ENCODE measurements at places on chromosomes 5 and 9. TPM values are rescaled to one million over a fixed set of nuclear protein-coding genes. Genes with fewer than 3 reads are reported as not detected.

DNA sequence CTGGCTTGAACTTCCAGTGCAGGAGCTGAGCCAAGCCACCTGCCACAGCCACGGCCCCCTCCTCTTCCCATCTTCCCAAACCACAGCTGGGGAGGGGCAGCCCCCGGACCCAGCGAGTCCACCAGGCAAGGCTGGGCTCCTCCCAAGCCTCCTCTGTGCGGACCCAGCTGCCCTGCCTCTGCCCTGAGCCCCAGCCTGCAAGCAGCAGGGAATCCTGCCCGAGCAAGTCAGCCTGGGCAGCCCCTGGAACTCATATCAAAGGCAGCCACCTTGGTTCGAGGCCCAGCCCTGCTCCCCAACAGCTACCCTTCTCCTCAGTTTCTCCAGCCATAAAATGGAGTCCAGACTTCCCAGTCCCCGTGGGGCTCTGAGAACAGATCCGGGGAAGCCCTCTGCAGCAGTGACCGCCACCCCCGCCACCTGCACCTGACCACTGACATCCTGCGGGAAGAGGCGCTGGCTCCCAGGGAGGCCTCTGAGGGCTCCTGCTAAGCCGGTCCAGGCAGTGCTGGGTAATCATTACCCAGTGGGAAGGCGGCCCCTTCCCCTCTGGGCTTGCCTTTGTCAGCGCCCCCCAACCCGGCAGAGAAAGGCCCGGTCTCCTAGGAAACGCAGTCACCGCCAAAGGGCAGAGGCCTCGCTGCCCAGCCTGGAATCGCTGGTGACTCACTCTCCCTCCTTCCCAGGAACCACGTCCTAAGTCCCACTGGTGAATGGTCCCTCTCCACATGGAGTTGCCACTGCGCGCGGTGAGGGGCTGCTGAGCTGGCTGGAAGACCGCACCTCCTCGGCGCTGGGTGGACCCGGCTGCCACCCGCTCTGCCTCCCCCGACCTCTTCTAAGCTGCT, 1.5 kb downstream of the VAV2 start:
- no peak for DNase-seq
- peak overlapping the region; percentile 21 for H3K4me3 ChIP-seq
- H3K27me3 ChIP-seq: peaks cover 11% of the 10 kb centered on the region
- H3K4me1 ChIP-seq: peaks cover 33% of the 10 kb centered on the region
- H3K36me3 ChIP-seq: no peaks in the 10 kb centered on the region

GRCh38 chr5:120260651-120261050, 203.4 kb upstream of the PRR16 start:
- no peaks in the 10 kb centered on the region for H3K4me1 ChIP-seq
- H3K36me3 ChIP-seq: no peaks in the 10 kb centered on the region
- no peak overlapping the region for H3K4me3 ChIP-seq
- no peak for DNase-seq

DNA sequence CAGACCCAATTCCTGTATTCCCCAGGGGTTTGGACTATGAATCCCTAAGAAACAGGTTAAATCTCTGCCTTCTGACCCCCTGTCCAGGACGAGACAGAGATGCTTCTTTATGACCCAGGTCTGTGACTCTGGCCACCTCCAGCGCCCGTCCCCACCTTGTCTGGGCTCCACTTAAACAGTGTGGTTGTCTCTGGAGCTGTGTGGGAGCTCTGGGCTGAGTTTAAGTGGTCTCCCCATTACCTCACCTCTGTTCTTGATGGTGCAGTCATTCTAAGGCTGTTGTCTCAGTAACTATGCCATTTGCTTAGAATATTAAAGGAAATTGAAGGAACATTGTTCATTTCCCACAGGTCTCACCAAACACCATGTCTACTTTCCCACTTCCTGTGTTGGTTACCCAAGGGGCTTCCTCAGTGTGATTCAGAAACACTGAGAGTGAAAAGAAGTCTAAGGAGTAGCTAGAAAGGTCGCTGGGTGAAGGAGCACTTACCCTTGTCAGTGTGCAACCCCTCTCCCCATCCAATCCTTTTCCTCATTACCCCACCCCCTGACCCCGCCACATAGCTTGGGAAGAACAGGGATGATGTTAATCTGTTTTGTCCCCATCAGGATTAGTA, 127.8 kb upstream of the CKMT2 start:
- peaks cover 9% of the 10 kb centered on the region for H3K4me1 ChIP-seq
- no peak overlapping the region for H3K4me3 ChIP-seq
- no peak overlapping the region for H3K27ac ChIP-seq
- no peaks in the 10 kb centered on the region for H3K27me3 ChIP-seq
- H3K36me3 ChIP-seq: no peaks in the 10 kb centered on the region

The GALNT12 gene
- 9.4 TPM for total RNA-seq

The GADD45G gene
- total RNA-seq: 2.6 TPM

GRCh38 chr5:376799-377325, 55.3 kb downstream of the AHRR start:
- no peak overlapping the region for H3K4me3 ChIP-seq
- peaks cover 6% of the 10 kb centered on the region for H3K4me1 ChIP-seq
- no peaks in the 10 kb centered on the region for H3K36me3 ChIP-seq
- peak; percentile 8 for DNase-seq
- H3K27ac ChIP-seq: no peak overlapping the region

GRCh38 chr9:30622561-30622960, 1761.9 kb upstream of the ACO1 start:
- no peaks in the 10 kb centered on the region for H3K36me3 ChIP-seq
- DNase-seq: no peak
- H3K27me3 ChIP-seq: no peaks in the 10 kb centered on the region
- H3K4me1 ChIP-seq: no peaks in the 10 kb centered on the region

DNA sequence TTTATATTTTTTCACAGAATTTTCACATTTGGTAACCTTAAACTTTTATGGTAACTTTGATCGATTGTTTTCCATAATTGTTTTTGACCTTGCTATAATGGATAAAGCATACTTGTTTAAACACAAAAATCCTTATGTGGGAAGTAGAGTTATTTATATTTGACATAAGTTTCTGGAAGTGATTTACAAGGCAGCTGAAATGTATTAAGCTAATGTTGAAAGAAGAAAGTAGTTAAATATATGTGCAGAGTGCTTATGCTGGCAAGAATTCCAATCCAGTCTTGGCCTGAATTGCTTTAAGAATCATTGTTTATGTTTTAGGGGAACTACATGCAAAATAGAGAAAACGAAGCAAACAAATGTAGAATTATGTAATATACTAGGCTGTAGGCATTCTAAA, 763.6 kb downstream of the TAF11L14 start:
- H3K27ac ChIP-seq: no peak overlapping the region
- no peaks in the 10 kb centered on the region for H3K36me3 ChIP-seq
- no peaks in the 10 kb centered on the region for H3K4me1 ChIP-seq
- H3K4me3 ChIP-seq: no peak overlapping the region

DNA sequence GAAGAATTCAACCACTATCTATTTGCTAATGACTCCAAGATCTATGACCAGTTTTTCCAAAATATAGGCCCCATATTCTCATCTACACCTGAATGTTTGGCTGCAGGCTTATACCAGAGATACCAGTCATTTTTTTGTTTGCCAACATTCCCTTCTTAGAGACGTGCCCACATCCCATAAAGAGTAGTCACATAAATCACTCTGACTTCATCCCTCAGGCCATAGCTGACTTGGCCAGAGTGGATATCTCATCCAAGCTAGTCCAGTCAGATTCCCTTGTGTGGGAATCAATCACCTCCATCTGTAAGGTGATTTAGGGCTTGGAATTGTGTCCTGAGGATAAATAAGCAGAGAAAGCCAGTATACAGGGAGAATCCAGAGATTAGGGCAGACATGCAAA, 124.3 kb upstream of the SLC24A2 start:
- H3K4me3 ChIP-seq: no peak overlapping the region
- no peaks in the 10 kb centered on the region for H3K36me3 ChIP-seq
- H3K27ac ChIP-seq: no peak overlapping the region
- H3K4me1 ChIP-seq: no peaks in the 10 kb centered on the region
- H3K27me3 ChIP-seq: no peaks in the 10 kb centered on the region

DNA sequence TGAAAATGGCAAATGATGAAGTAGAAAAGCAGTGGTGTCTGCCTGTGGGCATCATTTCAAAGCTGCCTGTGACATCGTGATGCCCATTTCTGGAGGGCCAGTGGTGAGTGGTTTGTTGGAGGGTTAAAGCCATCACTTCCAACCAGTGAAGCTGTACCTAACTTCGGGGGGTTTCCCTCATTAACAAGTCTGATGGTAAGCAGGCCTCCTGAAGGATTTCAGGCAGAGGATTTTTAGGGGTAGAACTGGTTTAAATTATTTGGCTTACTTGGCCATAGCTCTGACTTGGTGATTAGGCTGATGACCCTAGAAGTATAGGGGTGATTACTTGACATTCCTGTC, 10.7 kb downstream of the TNFAIP8 start:
- no peaks in the 10 kb centered on the region for H3K36me3 ChIP-seq
- H3K27me3 ChIP-seq: no peaks in the 10 kb centered on the region
- peak overlapping the region; percentile 40 for H3K27ac ChIP-seq
- H3K4me3 ChIP-seq: no peak overlapping the region

DNA sequence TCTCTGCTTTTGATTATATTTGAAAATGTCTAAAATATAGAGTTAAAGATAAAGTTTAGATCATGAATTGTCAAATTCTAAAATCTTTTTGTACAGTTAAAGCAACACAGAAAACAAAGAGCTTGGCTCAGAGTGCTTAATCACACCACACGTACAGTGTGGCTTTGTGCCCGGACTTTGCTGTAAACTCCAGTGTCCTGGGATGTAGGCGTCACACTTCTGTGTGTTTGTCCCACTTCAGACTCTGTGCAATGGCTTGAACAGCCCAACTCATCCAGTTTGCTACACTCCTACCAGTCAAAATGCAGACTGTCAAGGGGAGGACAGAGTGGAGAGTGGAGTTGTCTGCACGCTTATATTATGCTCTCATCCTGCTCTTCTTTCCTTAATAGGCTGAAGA, 45.3 kb downstream of the SMARCA2 start:
- H3K27me3 ChIP-seq: no peaks in the 10 kb centered on the region
- no peak overlapping the region for H3K4me3 ChIP-seq
- H3K36me3 ChIP-seq: peaks cover 83% of the 10 kb centered on the region

GRCh38 chr5:81604193-81604592, 146.7 kb downstream of the SSBP2 start:
- H3K4me3 ChIP-seq: no peak overlapping the region
- no peaks in the 10 kb centered on the region for H3K27me3 ChIP-seq
- DNase-seq: no peak
- H3K27ac ChIP-seq: no peak overlapping the region
- no peaks in the 10 kb centered on the region for H3K4me1 ChIP-seq

GRCh38 chr5:31362529-31362900, 169.0 kb downstream of the CDH6 start:
- H3K27ac ChIP-seq: no peak overlapping the region
- H3K36me3 ChIP-seq: no peaks in the 10 kb centered on the region
- no peak for DNase-seq
- H3K4me3 ChIP-seq: no peak overlapping the region

The FOXD4L3 gene
- not detected for total RNA-seq

The TAS2R1 gene
- not detected for total RNA-seq

GRCh38 chr5:40359832-40360231, 319.9 kb upstream of the PTGER4 start:
- no peaks in the 10 kb centered on the region for H3K27me3 ChIP-seq

The NMUR2 gene
- not detected for total RNA-seq

Measured in natural killer cell (primary cell).